ENCODE measurements at places on chromosomes 5 and 9.
A peak's percentile ranks its signal among the peaks of the same experiment; 100 is the strongest.

DNA sequence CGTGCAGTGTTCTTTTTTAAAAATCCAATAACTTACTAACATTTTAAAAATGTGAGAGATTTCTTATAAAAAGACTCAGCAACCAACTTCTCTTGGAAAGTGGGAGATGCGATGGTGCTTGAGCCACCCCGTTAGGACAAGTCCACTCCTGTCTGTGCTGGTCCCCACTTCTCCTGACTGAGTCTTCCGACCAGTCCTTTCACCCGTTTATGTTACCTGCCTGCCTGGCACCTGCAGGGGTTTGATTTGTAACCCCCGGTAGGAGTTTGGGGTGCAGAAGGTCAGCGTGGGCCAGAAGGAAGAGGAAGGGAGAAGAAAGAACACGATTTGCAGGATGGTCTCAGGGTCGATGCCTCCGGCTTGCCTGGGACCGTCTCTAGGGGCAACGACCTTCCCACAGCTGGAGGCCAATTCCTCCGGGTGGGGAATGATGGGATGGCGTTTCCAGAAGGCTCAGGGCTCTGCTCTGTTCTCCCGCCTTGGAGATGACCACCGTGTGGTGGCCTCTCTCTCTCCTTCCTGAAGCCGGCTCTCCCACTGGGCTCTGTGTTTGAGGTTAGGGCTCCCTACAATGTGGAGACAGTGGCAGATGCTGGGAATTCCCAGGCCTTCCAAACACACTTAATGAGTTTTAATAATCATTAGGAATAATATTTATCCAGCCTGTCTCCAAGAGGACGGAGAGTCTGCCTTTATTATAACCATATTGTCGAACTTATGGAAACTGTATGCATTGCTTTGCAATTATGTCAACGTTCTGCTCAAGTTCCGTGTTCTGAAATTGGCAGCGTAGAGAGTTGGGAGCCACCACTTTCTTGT lies 14.8 kb downstream of the COL27A1 start:
- H3K36me3 ChIP-seq, result no peaks in the 10 kb centered on the region
- H3K27ac ChIP-seq, result no peak overlapping the region
- peaks cover 48% of the 10 kb centered on the region for H3K27me3 ChIP-seq
- no peak for ATAC-seq

DNA sequence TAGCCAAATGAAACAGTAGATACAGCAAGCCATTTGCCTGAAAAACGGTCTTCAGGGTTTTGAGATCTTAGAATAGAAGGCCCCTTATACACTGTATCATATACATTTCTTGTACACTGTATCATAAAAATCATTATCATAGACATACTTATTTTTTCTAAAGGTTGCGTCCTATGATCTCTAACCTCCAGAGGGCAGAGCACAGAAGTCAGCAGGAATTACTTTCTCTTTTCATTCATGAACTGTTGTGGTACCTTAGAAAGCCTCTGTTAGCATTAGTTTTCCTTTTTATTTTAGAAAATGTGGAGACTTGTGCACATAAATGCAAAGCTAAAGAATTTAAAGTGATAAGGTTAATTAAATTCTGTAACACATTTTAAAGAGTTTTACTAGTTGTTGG lies 115.4 kb downstream of the OXCT1 start:
- no peak overlapping the region for H3K4me3 ChIP-seq
- no peaks in the 10 kb centered on the region for H3K4me1 ChIP-seq
- no peak overlapping the region for H3K27ac ChIP-seq
- peaks cover 81% of the 10 kb centered on the region for H3K36me3 ChIP-seq

DNA sequence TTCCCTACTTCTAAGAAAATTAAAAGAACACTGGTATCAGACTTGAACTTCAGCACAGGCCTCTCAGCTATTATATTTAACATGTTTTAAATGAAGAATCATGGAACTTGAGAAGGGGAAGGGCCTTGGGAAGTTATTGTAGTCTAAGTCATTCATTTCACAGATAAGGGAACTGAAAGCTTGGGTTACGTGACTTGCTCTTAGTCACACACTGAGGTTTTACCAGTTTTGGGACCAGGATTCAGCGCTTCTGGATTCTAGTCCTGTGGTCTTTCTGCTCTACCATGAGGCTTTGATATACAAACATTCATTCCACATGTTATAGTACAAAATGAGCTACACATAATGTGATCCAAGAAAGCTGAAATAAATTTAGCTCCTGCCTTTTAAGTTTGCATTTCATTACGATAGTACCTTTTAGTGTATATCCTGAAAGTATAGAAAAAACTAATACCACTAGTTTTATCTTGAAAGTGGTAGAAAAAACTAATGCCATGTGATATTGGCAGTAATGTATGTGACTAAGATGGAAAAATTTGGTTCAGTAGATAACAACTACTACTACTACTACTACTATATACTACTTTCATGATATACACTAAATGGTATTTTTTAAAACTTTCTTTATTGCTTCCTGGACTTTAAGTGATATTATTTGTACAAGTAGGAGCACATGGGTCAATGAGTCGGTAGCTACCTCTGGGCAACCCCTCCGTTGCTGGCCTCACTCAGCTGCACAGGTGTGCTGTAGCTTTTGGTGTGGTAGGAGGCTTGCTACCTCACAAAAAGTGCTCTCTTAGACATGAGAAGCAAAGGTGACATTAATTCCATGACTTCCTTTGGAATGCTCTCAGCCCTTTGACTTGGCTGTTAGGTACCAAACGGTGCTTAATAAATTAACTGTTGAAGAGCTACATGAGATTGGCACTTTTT lies 40.7 kb downstream of the F2RL2 start:
- H3K27ac ChIP-seq, result no peak overlapping the region
- H3K4me3 ChIP-seq, result no peak overlapping the region
- H3K36me3 ChIP-seq, result no peaks in the 10 kb centered on the region
- H3K4me1 ChIP-seq, result peaks cover 6% of the 10 kb centered on the region
- no peaks in the 10 kb centered on the region for H3K27me3 ChIP-seq

DNA sequence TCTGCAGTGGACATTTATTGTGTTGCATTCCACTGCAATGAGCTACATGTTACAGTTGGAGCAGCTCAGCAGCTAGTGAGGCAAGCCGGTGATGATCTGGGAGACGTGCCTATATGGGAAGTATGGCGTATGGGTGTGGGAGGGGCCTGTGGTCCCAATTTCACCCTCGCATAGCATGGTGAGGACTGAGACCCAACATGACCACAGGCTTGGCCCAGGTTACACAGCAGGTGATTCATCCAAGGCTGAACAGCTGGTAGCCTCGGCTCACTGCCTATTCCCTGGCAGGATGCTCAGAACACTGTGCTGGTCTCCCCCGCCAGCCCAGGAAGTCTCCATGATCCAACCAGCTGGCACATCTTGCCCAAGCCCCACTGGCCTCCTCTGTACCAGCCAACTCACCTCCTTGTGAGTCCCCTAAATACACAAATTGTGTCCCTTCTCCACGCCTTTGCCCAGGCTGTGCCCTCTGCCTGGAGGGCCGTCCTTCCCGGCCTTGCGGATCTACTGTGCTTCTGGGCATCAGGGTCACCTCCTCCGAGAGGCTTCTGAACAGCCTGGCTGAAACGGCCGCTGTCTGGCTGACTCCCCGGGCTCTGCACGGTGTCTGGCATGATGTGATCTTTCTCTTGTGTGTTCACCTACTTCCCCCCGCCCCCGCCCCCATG lies 81.4 kb downstream of the NSUN2 start:
- no peak overlapping the region for H3K4me3 ChIP-seq
- ATAC-seq, result no peak
- peaks cover 57% of the 10 kb centered on the region for H3K27me3 ChIP-seq

DNA sequence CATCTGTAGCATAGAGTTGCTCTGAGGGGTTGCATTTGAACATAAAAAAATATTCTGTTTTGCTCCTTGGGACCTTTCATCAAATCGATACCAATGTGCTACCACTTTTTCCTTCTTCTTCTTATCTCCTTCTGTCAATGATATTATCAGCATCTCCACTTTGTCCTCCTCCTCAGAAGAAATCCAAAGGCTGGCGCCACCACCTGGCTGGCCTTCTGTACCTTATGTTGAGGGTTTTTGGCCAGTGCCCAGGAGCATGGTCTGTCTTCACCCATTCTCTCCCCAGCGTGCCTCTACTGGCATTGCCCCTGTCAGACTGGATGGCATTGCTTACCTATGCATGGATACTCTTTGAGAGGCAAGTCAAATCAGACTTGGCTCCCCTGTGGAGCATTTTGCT lies 167.2 kb downstream of the CFAP90 start:
- ATAC-seq, result no peak
- H3K27ac ChIP-seq, result no peak overlapping the region
- no peak overlapping the region for H3K4me3 ChIP-seq
- H3K36me3 ChIP-seq, result no peaks in the 10 kb centered on the region

- no peak for ATAC-seq
- H3K4me3 ChIP-seq, result peak overlapping the region; percentile 52
- peaks cover 36% of the 10 kb centered on the region for H3K4me1 ChIP-seq
- H3K27me3 ChIP-seq, result peaks cover 62% of the 10 kb centered on the region
Measured at GRCh38 chr5:55175781-55176175, 2.8 kb upstream of the CDC20B start.

DNA sequence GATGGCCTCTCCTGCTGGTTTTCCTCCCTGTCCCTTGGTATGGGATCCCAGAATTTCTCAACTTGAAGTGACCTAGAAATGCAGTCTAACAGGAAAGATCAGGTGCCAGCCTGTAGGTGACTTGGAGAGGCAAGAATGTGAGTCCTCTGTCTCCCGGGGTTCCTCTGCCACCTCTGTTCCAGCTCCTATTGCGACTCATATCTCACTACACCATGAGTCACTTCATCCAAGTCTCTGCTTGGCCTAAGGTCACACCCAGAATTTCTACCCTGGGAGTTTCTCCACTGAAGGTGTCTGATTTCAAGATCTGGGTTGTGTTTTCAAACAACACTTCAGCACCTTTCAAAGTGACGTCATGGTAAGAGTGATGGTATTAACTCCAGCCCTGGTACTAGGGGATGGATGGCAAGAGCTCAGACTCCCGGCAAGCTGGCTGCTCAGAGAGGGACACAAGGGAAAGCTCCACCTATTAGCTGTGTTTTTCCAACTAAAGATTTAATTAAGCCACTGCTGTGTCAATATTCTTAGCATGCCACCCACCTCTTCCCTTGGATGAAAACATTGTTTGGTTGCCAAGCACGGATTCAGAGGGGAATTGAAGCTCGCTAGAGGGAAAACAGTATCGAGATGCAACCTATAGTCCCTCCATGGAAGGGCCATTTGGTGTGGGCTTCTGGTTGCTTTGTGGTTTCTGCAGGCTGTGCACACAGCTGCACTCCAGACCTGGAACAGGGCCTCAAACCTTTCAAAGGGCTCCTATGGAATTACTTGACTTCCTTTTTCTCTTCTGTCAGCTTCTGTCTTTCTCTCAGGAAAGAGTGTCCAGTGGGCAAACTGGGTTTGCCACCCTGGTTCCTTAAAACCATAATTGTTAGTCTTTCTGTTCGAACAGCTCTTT lies 205.7 kb downstream of the GAS1 start:
- H3K4me3 ChIP-seq, result no peak overlapping the region
- H3K36me3 ChIP-seq, result no peaks in the 10 kb centered on the region
- ATAC-seq, result no peak
- H3K4me1 ChIP-seq, result no peaks in the 10 kb centered on the region

DNA sequence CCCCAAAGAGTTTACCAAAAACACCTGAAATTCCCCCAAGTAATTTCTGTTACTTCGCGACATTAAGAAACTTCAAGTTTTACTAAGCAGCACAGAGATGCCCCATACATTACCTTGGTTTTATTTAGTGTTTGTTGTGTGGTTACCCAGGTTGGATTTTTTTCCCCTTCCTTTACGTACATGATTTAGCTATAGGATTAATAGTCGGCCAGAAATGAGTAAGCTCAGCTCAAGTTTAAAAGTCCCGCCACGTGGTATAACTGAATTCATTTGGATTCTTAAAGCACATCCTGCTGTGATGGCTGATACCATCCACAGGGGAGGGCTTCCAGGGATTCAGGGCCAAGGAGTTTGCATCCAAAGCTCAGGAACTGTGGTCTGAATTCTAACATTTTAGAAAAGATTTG lies 75.9 kb downstream of the DAP start:
- no peaks in the 10 kb centered on the region for H3K27me3 ChIP-seq
- H3K4me3 ChIP-seq, result peak overlapping the region; percentile 27
- H3K27ac ChIP-seq, result peak overlapping the region; percentile 85

DNA sequence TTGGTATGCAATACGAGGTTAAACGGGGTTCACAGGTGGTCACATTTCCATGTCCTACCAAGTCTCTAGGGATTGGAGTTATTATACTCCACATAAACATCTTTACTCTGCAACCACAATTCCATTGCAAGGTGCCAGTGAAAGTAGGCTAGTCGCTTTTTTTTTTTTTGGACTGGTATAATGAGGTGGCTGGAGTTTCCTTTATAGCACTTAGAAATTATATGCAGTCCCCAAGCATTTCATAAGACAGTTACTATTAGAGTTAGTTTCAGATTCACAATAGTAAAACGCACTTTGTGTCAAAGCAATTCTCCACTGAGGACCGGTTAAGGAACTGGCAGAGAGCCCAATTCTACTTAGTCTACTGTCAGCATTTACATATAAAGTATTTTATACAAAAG lies 1.4 kb downstream of the MEF2C start:
- H3K27me3 ChIP-seq, result no peaks in the 10 kb centered on the region
- H3K27ac ChIP-seq, result peak overlapping the region; percentile 99
- peak overlapping the region; percentile 98 for H3K4me3 ChIP-seq
- H3K36me3 ChIP-seq, result peaks cover 6% of the 10 kb centered on the region

- H3K27ac ChIP-seq, result no peak overlapping the region
- peaks cover 11% of the 10 kb centered on the region for H3K4me1 ChIP-seq
- peaks cover 54% of the 10 kb centered on the region for H3K27me3 ChIP-seq
- no peaks in the 10 kb centered on the region for H3K36me3 ChIP-seq
- H3K4me3 ChIP-seq, result no peak overlapping the region
Measured at GRCh38 chr9:38228331-38229103, 159.5 kb upstream of the SHB start.

- ATAC-seq, result no peak
- peaks cover 24% of the 10 kb centered on the region for H3K4me1 ChIP-seq
- H3K4me3 ChIP-seq, result no peak overlapping the region
- H3K27me3 ChIP-seq, result no peaks in the 10 kb centered on the region
- no peak overlapping the region for H3K27ac ChIP-seq
Measured at GRCh38 chr5:126814721-126815404, 37.9 kb downstream of the LMNB1 start.

DNA sequence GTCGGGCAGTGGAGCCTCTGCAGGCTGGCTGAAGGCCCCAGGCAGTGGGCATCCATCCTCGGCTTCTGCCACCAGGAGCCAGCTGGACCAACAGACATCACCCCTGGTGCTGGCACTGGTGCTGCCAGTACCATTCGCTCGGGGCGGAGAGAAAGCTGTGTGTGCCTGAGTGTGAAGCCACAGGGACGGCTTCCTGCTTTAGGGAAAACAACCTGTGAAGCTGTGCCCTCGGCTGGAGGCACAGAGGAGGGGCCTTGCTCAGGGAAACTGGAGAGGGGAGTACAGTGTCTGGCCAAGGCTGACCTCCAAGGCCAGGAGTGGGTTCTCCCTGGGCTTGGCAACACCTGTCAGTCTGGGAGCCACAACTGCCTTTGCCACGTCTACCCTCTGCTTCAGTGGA lies 38.3 kb downstream of the NEK6 start:
- H3K36me3 ChIP-seq, result peaks cover 47% of the 10 kb centered on the region
- peak overlapping the region; percentile 98 for H3K27ac ChIP-seq
- no peaks in the 10 kb centered on the region for H3K27me3 ChIP-seq
- ATAC-seq, result no peak

- ATAC-seq, result no peak
- no peak overlapping the region for H3K27ac ChIP-seq
- peaks cover 15% of the 10 kb centered on the region for H3K27me3 ChIP-seq
- no peaks in the 10 kb centered on the region for H3K4me1 ChIP-seq
Measured at GRCh38 chr9:107389617-107390071, 99.9 kb downstream of the KLF4 start.

All from stimulated activated memory B cell treated with anti-CD40 and anti-IgM and Interleukin-4, amounts not matched to agents 10 μg/mL and 1 μg/mL and 100 μg/mL, for 72 hours (primary cell).